ENCODE measurements at places on chromosomes 3 and 15.

GRCh38 chr3:23055733-23056376 is 147.3 kb upstream of the UBE2E2 start:
- peak; percentile 70 for DNase-seq

DNA sequence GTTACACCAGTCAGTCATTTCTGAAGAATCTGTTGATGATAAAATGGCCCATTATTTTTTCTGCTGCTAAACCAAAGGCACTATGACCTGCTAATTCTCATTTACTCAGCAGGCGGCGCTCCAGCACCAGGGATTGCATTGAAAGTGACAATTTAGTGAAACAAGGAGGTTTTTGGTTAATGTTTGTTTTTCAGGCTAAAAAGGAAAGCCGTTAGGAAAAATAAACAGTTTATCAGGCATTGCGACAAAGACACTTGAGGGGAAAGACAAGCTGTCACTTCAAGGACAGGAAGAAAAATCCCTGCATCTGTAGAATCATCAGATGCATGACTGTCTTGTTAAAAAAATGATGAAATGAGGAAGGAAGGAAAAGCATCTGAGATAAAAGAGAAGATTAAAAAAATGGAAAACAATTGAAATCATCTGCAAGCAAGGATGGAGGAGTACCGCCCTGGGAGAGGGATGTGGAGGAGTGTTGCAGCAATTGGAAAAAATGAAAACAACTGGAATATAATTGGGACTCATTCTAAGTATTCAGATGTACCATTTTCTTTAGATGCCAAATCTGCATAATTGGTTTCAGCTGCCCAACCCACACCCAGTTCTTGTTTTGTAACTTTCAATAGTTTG is 54.0 kb downstream of the NR1D2 start:
- peak; percentile 14 for DNase-seq

GRCh38 chr3:78434801-78435200 is 1333.0 kb downstream of the ROBO1 start:
- peak; percentile 81 for DNase-seq

DNA sequence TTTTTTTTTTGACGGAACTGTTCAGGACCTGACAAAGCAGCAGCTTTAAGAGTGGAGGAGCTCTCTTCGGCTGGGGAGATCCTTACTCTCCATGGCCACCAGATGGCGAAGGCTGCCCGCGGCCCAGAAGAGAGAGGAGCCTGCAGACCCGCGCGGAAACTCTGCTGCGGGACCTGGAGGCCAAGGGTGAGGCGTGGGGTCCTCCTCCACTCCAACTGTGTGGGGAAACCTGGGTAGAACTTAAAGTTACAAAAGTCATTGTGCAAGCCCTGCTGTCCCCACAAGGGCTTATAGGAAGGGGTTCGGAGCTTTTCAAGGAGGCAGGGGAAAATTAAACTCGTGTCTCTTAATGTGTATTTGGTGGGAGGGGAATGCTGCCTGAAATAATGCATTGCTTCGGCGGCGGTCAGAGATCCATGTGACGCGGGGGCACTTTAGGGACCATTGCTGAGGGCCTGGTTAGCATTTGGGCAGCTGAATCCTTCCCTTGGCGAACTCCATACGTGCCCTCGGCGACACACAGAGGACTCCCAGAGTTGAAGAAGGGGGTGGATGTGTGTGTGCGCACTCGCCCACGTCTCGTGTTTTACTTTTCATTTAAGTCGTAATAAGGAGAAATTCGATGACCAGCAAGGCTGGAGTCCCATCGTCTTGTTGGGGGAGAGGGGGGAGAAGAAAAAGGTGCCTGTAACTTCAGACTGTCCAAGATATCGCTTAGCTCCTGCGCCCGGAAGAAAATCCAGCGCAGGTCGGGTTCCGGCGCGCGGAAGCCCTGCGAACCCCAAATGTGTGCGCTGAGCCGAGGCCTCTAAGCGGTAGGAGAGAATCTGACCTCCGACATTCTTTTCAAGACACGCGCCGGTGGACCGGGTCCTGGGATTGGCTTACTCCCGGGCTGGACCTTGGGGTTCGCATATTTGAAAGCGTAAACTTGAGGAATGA is 9.7 kb downstream of the EOMES start:
- DNase-seq = peak; percentile 81

DNA sequence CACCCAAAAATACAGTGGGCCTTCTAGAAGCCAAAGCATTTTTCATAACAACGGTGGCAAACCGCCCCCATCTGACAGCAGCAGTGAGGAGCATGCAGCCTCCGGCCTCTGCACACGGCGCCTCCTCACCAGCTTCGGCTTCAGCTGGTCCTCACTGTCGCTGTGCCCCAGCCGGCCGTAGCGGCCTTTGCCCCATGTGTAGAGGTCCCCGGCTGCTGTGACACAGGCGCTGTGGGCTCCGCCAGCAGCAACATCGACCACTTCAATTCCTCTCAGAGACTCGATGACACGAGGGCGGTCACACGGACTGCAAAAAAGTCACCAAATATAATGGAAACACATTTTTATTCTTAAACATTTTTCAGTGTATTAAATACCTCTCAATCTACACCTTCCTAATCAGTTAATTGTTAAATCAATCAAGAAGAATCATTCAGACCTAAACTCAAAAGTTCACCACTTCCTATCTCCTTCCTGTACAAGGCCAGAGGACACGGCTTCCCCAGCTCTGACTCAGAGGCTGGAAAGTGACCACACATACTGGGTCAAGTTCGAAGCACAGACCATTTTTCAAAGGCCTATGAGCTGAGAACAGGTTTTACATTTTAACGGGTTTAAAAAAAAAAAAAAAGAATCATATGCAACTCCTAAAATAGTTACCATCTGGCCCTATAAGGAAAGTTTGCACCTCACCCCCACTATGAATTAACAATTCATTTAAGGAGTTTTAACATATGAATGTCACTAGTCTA is 33.6 kb upstream of the OCA2 start:
- DNase-seq = peak; percentile 65

- DNase-seq = no peak
Observed at GRCh38 chr15:45449916-45450867, 71.8 kb upstream of the GATM start.

DNA sequence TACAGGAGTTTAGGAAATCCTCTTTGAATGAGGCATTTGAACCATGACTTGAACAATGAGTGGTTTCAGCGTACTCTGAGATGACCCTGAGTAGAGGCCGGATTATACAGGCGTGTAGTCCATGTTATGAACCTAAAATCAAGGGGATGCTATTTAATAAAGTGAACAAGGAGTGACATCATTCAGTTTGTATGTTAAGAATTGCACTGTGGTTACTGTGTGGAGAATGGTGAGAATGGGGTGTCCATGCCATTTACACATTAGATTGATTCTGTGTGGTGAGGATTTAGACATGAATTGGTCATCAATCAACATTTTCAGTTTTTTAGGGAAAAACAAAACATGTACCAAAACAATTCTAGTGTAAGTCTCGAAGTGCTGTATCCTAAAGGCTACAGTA is 65.8 kb downstream of the TPRG1 start:
- peak; percentile 40 for DNase-seq

DNA sequence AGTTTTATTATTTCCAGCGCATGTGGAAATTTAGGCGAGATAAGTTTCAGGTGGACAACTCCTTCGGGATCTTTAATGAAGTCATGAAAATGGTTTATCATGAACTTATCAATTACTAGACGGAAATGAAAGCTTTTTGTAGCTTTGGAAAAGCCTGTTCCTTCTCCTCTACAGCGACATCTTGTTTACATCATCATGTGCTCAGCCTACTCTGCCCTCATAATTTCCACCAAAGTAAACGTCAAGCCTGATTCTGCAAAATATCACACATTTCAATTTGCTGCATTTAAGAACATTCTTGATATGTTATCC is 64.3 kb upstream of the CGNL1 start:
- DNase-seq = no peak

GRCh38 chr3:168678730-168679129 is 583.0 kb upstream of the GOLIM4 start:
- DNase-seq = peak; percentile 5

- no peak for DNase-seq
Observed at GRCh38 chr15:22978691-22979237, 1.4 kb downstream of the CYFIP1 start.

All from fibroblast of lung (primary cell).